ENCODE measurements at places on chromosomes 4 and X.
A peak's percentile ranks its signal among the peaks of the same experiment; 100 is the strongest.

DNA sequence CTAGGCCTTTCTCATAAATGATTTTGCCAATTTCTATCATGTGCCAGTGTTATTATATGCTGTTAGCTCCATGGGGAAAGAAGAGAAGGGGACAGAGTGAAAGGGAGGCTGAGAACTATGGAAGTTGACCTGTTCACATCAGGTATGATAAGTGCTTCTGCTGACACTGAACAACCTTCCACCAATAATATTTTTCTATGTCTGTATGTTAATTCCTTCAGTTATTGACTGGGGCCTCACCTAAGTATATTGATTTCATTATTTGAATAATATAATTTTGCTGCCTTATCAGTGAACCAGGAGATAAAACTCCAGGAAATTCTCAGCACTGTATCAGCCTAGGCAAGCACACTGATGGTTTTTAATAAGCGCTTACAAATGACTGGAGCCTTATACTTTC lies 262.8 kb downstream of the SNCA start:
- DNase-seq, result no peak

DNA sequence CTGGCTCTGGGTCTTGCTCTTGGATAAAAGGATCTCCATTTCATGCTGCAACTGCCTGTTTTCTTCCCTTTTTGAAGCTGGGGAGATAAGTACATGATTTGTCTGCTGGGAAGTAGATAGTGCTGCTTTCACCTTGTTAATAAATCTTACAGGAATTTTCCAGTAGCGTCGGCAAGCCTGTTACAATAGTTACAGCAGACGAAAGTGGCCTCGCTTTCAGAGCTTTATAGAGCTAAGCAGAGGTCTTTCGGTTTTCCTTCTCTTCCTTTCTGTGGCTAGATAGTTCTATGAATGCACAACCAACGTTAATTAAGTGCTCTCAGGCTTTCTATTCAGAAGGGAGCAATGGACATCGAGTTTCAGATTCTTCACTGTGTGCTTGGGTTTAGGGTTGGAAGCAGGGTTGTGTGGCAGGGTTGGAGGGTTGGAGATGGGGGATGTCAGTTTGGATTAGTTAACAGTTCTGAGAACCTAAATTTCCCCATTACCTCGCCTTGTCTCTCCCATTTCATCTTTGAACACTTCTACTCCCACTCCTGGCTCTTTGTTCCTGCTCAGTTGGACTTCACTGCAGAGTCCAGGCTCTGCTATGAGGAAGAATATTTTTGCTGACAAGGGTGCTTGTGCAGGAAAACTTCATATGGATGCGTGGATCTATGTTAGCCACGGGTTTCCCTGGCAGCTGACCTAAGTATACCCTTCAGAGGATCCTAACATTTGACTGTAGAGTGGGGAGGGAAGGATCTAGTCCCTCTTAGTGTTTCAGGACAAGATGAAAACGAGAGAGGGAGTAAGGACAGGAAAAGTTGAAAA lies 237.9 kb downstream of the ARHGAP10 start:
- no peak for DNase-seq

DNA sequence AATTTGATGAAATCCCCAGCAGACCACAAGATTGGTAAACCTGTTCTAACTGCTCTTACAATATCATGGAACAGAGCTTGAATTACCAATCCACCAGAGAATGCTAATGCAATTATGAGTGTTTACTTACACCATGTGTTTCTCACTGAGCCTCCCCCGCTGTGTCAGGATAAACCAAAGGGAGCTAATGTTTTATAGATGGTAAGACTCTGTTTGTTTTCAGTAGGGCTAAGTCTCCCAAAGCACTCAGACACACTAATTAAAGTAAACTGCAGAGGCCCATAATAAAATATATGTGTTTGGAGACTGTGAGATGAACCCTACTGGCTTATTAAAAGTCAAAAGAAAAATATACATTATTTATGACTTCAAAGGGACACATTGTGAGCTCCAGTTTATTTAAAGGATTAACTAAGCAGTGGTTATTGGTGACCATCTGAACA lies 261.7 kb upstream of the FAM241A start:
- DNase-seq, result peak; percentile 96

DNA sequence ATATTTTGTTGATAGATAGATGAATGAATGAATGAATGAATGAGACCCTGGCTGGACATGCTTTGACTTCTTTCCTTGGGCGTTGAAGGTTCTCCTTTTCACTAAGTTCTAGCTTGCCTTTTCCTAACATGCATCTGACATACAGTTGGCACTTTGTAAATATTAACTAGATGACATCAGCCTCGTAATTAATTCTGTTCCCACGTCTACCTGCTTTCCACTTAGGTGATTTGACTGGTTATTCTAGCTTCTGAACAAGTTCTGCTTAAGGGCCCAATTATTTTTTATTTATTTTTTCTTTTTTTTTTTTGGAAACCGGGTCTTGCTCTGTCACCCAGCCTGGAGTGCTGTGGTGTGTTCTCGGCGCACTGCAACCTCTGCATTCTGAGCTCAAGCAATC lies 13.9 kb upstream of the RASL11B start:
- DNase-seq, result no peak

- no peak for DNase-seq
These were observed 190.5 kb downstream of the CCNG2 start for GRCh38 chr4:77347351-77347966.

GRCh38 chr4:149638073-149638472 lies 177.6 kb downstream of the IQCM start:
- peak; percentile 6 for DNase-seq

Measured in NCI-H82 (cell line).